ENCODE measurements at places on chromosomes 13 and 19.

DNA sequence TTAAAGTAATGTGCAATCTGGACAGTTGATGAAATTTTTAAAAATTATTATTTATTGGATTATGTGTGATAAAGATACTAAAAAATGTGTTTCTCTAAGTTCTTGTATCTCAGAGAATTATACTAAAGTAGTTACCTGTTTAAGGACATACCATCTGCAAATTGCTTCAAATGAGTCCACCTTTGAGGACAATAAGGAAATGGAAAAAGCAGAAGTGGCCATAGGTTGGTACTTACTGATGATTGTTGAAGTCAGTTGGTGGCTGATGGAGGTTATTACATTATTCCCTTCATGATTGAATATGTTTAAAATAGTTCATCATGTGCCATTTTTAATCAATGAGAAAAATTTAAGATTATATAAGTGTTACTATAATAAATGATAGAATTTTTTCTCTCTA lies 367.0 kb downstream of the MYO16 start:
- no peak for DNase-seq

DNA sequence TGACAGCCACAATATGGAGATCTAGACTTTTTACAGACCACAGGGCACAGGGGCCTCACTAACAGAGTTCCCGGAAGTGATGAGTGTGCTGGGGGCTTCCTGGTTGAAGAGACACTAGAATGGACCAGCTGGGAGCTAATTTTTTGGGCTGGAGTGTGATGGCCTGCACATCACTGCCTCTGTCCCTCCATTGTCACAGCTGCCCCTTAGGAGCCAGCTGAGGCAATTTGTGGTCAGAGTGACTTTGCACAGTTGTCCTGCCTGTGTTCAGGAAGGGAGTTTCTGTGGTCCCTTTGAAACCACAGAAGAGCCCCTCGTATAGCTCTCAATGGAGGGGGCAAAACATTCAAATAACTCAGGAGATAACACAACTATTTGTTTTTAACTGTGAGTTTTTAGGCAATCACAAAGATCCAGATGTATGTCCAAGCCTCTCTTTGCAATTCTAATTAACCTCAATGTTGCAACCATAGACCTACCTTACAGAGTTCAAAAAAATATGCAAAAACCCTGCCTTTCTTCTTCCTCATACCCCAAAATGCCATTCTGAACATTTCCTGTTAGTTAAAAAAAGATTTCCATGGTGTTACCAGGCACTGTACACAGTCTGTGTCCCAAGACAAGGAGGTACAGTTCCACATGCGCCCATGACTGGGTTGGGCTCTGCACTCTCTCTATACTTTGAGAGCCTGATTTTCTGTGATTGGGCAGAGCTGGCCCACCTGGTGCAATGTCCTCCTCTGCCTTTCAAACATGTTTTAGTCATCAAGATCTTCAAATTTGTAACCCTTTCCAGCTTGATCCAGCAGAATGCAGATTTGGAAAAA lies 2.4 kb downstream of the ALOX5AP start:
- DNase-seq, result no peak

DNA sequence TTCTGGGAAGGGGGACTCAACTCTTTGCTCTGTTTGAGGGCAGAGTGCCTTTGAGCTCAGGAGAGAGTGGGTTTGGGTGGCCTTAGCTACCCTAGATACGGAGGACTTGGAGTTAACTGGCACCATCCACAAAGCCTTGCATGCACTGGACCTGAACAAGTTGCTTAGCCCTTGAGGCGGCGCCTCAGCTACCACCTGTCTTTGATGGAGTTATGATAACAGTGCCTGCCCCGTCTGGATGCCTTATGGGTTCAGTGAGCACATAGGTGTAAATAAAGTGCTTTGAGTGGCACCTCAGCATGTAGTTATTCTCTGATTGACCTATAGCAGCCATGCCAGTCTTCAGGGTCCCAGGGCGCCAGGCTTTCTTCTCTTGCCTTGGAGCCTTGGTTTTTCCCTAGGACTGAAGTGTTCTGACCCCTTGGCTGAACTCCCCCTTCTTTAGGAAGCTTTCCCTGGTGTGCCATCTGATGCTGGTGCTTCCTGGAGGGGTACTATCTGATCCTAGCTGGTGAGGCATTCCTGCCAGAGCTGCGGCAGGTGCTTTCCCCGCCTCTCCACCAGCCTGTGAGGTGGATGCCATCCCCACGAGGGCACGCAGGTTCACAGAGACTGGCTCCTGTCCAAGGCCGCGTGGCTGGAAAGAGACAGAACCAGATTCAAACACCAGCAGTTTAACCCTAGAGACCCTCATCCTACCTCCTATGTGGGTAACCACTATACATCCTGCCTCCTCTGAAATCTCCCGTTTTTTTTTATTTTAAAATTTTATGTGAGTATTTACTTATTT lies 5.8 kb downstream of the BCKDHA start:
- no peak for DNase-seq

- DNase-seq, result no peak
These were observed 29.4 kb upstream of the OLFM4 start for GRCh38 chr13:52999093-52999696.

- no peak for DNase-seq
These were observed 5.2 kb downstream of the TRIP10 start for GRCh38 chr19:6744381-6745301.

GRCh38 chr13:31089649-31090048 lies 72.1 kb downstream of the HSPH1 start:
- DNase-seq, result no peak

DNA sequence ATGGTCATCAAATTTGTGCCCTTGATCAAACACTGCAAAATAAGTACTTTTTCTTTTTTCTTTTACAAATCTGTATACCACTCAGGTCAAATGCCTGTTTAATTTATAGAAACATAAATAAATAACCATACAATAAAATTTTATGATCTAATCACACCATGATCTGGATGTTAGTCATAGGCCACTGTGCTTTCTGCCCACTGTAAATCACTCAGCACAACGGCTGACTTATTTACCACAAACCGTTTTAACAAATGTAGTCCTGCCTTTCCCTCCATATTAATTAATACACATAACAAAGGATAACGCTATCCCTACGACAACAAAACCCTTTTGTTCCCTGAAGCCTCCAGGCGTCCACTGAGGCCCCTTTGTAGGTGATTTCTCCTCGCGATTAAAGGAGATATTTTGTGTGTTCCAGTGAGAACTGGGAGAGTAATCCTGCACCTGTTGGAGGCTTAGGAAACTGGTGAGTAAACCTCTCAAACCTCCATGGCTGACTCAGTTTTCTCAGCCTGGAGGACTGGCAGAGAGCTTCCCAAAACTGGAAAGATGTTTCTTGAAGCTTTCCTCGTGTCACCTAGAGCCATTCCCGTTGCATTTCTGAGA lies 477.1 kb upstream of the SGCG start:
- DNase-seq, result no peak

DNA sequence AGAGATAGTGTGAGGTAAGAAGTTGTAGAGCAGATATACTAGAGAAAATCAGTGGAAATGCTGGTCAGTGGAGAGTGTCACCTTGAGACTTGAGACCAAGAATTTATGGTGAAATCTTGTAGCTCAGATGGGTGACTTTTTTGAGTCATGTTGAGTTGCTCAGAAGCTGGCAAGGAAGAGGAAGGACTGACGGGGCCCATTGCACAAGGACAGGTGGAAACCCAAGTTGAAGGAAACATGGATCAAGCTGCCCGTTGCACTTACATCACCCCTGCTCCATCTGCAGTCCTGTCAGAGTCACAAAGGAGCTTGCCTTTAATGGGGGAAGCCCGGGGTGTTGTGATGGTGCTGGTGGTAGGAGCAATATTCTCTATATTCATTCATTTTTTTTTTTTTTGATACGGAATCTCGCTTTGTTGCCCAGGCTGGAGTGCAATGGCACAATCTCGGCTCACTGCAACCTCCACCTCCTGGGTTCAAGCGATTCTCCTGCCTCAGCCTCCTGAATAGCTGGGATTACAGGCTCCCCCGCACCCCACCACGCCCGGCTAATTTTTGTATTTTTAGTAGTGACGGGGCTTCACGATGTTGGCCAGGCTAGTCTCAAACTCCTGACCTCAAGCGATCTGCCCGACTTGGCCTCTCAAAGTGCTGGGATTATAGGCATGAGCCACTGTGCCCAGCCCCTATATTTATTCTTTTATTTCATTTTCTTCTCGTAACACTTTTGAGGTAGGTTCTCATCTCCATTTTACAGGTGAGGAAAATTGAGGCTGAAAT lies 27.4 kb downstream of the UBAC2 start:
- no peak for DNase-seq

DNA sequence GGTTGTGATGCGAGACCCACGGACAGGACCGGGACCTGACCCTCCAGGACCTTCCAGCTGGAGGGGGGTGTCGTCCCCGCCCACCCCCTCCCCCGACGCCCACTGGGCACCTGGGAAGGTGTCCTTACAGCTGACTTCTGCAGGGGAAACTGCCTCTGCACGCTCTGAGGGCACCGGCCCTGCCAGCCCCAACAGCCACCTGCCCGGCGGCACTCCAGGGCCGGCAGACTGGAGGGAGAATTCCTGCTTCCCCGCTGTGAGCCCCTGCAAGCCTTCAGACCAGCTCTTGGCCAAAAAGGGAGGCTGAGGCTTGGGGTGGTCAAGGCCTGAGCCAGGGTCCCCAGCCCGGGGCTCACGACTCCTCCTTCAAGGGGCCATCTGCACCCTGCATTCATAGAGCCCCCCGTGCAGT lies 1.2 kb downstream of the CNN2 start:
- DNase-seq, result no peak

GRCh38 chr13:110265341-110265681 lies 41.6 kb downstream of the COL4A1 start:
- no peak for DNase-seq

DNA sequence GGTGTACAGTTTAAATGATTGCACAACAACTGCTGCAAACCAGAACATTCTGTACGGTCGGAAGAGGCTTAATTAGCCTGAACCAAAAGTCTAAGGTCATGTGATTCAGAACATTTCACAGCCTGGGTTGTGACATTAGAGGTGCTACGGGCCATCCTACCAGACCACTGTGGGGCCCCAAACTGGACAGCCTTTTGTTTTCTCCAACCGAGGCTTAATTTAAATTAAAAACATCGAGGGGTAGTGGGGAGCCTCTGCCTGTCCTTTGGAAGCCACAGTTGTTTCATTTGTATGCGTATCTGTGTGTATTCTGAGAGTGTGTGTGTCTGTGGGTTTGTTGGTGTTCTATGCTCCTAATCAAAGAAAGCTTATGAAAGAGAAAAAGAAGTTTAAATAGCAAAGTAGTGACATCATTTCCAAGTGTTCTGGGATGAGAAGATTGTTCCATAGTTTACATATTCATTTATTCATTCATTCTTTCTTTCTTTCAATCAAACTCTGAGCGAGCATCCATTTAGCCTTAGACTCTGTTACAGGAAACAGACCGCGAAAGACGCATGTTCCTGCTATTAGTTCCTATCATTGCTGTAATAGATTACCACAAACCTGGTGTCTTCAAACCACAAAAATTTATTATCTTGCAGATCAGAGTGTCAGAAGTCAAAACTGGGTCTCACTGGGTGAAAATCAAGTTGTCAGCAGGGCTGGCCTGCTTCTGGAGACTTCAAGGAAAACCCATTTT lies 444.8 kb downstream of the FOXO1 start:
- DNase-seq, result no peak

GRCh38 chr19:46288896-46289588 lies 7.8 kb upstream of the HIF3A start:
- DNase-seq, result no peak

GRCh38 chr13:26021516-26021915 lies 30.3 kb downstream of the SHISA2 start:
- DNase-seq, result no peak

- peak; percentile 54 for DNase-seq
These were observed 8.1 kb upstream of the SEMA6B start for GRCh38 chr19:4567584-4568071.

DNA sequence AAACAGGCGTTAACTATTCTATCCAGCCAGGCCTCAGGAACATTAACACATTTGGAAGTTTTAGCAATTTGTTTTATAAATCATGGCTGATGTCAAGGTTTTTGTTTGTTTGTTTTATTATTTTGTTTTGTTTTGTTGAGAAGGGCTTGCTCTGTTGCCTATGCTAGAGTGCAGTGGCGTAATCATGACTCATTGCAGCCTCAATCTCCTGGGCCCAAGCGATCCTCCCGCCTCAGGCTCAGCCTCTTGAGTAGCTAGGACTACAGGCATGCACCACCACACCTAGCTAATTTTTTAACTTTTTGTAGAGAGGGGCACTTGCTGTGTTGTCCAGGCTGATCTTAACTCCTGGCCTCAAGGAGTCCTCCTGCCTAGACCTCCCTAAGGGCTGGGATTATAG lies 28.3 kb downstream of the NUP58 start:
- no peak for DNase-seq

- no peak for DNase-seq
These were observed 17.5 kb downstream of the DDX39A start for GRCh38 chr19:14401468-14402195.

GRCh38 chr13:49086722-49087121 lies 111.0 kb downstream of the FNDC3A start:
- DNase-seq, result no peak

DNA sequence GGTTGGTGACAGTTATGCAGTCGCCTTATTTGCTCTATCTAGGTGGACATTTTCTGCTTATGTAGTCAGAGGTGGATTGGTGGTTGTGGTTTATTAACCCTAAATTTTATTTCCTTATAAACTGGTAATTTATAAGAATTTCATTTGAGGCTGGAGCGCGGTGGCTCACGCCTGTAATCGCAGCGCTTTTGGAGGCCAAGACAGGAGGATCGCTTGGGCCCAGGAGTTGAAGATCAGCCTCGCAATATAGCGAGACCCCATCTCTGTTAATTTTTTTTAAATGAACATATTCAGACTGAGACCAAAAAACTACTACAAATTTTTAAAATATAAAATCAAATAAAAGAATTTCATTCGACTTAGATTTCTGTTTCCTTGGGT lies 810 bp downstream of the ZNF627 start:
- DNase-seq, result no peak

GRCh38 chr13:34964558-34964957 lies 22.5 kb downstream of the NBEA start:
- no peak for DNase-seq

DNA sequence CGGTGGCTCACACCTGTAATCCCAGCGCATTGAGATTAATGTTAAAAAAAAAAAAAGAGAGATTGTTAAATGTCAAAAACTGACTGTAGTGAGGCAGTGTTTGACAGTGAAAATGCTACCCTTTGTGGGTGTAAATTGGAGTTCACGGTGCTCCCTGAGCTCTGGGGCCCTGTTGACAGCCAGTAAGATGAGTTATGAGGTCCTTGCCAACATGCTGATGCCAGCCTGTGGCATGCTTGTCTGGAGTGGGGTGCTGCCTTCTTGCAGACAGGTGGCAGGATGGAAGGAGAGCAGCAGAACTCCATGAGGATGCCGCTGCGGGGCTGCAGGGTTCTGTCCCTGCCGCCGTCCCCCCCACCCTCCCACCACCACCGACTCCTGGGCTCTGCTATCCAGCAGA lies 25.9 kb downstream of the PRAM1 start:
- DNase-seq, result no peak

DNA sequence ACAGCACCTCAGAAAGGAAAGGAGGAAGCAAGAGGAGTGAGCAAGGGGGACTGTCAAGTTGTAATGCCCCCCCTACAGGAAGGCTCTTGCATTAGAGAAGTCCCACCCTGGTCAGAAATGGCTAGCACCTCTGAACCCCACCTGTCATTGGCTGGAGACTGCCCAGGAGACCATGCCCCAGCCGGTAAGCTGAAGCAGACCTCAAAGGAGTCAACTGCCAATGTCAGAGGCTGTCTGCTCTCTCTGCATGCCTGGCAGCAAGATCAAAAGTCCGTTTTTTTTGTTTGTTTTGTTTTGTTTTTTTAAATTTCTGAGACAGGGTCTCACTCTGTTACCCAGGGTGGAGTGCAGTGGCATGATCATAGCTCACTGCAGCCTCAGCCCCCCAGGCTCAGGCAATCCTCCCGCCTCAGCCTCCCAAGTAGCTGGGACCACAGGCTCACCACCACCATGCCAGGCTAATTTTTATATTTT lies 8.1 kb upstream of the BCL3 start:
- no peak for DNase-seq
